ENCODE measurements at places on chromosomes 1 and 21.

- no peak for DNase-seq
These were observed 66.7 kb downstream of the ITPKB start for GRCh38 chr1:226672339-226672762.

GRCh38 chr1:34759503-34760357, at the start of gene GJB4:
GJB4 (plus strand) TSS chr1:34759740; CDS start chr1:34761255, 1,515 bp downstream.
- no peak for DNase-seq

DNA sequence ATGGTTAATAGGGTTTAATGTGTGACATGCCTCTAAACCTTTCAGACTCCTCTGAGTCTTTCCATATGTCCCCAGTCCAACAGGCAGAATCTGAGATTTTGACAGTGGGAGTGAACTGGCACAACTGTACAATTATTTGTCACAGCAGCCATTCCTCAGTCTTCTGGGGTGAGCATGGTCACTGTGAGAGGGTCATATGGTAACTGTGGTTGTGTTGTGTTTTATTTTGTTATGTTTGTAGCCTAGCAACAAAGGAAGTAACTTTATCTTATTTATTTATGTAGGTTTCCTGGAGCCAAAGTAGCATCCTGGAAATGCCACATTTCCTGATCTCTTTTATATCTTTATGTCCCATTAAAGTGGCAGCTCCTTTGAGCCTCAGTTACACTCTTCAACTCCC, 1067.9 kb downstream of the TTLL7 start:
- DNase-seq, result no peak

DNA sequence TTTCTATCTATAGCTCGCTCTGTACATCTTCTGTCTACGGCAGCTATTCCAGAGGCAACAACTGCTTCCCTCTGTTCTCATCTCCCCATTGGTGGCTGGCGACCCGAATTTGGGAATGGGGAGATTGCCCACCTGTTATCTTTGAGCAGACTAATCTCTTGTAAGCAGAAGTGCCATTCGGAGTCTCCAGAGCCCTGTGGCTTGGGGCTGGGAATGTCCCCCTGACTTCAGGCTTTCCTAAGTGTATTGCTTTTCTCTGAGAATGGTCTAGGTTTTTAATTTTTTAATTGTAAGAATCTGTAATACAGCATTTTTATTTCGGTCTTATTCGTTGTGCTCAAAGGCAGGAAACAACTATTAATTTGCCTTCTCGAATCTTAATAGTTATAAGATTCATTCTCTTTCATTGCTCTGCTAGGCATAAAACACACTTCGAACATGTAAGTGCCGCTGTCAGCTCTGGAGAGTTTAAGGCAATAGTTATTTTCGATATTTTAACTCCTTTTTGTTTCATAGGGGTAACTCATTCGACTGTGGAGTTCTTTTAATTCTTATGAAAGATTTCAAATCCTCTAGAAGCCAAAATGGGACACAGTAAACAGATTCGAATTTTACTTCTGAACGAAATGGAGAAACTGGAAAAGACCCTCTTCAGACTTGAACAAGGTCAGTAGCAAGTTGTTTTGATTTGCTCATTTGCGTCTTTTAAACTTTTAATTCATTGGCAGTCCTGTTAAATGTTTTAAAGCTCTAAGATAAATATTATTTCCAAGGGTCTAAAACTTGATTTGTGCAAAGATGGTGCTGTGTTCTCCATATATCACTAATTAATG, 514 bp downstream of the AGL start:
- no peak for DNase-seq

GRCh38 chr1:25051504-25051903, 121.4 kb upstream of the RUNX3 start:
- no peak for DNase-seq

DNA sequence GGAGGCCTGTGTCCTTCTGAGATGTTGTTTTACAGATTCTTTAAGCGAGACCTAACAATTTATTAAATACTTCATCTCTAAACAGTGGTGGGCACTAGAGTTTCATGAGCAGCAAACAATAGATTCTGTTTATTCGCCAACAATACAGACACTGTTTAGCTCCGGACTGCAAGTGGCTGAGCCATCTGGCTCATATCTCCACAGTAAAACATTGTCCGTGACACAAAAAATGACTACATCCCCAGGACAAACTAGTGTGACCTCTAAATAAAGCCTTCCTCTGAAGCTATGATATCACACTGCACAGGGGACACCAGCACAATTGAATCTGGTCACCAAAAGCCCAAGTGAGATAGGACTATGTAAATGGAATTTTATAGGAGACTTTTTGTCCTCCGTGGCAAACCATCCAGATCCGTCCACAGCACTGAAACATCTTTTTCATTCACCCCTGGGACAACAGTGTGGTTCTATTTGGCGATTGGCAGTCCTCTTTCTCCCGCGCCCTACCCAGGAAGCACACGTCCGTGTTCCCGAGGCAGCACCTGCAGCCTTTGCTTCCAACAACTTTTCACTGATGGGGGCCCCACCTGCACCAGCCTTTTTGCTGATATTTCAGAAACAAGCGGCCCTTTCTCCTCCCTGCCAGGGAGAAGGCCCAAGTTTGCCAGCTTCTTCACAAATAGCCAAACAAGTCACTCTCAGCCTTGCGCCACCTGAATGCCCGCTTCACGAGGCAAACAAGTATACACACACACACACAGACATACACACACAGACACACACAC, 47.4 kb downstream of the OLIG1 start:
- no peak for DNase-seq

GRCh38 chr1:205048382-205048781, 5.4 kb downstream of the CNTN2 start:
- DNase-seq, result no peak

- no peak for DNase-seq
These were observed 20.0 kb downstream of the GLRX2 start for GRCh38 chr1:193085263-193085662.

DNA sequence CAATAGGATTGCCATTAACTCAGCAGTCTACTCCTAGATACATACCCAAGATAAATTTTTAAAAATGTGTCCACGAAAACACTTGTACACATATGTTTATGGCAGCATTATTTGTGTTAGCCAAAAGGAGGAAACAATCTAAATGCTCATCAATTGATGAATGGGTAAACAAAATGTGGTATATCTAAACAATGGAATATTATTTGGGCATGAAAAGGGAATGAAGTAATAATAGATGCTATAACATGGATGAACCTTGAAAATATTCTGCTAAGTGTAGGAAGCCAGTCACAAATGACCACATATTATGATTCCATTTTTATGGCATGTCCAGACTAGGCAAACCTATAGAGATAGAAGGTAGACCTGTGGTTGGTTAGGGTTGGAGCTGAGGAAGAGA, 34.3 kb downstream of the CFHR5 start:
- DNase-seq, result no peak

GRCh38 chr1:88892357-88892877, 1.1 kb upstream of the GTF2B start:
- DNase-seq, result no peak

DNA sequence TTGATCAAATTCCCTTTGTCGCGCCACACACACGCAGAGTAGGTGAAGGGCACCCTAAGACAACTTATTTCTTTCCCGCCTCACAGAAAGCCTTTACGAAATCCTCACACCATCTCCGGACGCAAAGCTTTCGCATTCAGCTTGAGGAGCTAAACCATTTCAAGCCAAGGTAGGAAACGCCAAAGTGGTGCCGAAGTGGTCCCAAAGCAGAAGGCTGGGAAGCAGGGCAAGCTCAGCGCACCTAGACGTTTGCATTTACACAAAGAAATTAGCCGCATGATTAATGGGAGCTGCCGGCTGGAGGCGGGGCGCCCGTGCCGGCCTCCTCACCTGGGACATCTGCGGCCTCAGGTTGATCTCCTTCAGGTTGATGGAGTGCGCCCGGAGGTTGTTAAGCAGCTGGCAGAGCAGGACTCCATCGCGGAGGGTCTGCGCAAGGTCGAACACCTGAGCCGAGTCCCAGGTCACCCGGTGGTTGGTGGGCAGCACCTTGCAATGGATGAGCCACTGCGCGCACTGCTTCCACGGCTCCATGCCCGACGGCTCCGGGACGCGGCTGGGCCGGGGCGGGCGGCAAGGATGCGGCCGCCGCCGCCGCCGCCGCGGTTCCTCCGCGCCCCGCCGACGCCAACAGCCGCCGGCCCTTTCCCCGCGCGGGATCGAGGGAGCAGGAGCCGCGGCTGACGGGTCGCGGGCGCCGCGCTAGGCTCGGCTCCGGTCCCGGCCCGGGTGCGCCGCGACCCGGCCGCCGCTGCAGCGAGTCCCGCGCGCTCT, 457 bp downstream of the VAV3 start:
- DNase-seq, result peak; percentile 41

GRCh38 chr21:16519036-16519435, 789.3 kb downstream of the USP25 start:
- DNase-seq, result no peak

- DNase-seq, result peak; percentile 29
These were observed 15.2 kb downstream of the H6PD start for GRCh38 chr1:9249534-9250410.

- no peak for DNase-seq
These were observed 116.3 kb downstream of the SLC30A10 start for GRCh38 chr1:219812086-219812485.

All from stimulated activated CD4-positive, alpha-beta T cell treated with anti-CD3 and anti-CD28 coated beads, Interleukin-2, amount 100 ng/mL, for 24 hours (primary cell).